ENCODE measurements at places on chromosomes 2 and 18.

- DNase-seq: no peak
Observed at GRCh38 chr18:49249521-49249920, 210.9 kb downstream of the DYM start.

DNA sequence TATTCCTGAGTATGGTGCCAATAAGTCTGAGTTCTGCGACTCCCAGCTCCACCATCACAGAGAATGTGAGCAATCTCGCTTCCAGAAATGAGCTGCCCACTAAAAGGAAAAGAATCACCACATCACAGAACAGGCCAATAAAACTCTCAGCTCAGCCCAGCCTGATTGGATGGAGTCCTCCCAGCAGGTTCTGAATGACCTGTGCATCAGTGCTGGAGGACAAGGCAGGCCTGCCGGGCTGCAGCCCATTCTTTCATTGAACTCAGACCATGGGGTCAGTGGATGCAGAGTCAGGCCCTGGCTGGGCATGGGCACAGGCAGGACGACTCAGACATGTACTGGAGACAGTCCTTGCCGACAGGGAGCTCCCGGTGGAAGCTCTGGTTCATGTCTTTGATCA lies 132.7 kb upstream of the REV1 start:
- no peak for DNase-seq

- no peak for DNase-seq
Observed at GRCh38 chr2:151119374-151119773, 142.3 kb downstream of the RBM43 start.

- DNase-seq: no peak
Observed at GRCh38 chr2:43745457-43745856, 28.4 kb upstream of the DYNC2LI1 start.

DNA sequence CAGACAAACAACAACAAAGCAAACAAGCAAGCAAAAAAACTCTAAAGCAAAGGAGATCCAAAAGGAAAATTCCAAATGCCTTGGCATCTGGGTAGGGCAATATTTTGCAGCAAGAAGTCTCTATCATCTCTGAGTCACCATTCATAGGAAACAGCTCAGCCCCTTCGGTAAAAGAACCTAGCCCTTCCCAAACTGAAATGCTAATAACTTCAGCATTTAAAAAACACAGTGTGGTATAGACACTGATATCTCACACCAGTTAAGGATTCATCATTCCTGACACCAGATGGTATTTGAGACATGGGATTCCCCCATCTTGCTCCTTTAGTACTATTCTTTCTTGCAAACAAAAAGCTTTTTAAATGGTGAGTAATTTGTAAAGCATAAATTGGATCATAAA lies 491.8 kb downstream of the TXNL1 start:
- no peak for DNase-seq

DNA sequence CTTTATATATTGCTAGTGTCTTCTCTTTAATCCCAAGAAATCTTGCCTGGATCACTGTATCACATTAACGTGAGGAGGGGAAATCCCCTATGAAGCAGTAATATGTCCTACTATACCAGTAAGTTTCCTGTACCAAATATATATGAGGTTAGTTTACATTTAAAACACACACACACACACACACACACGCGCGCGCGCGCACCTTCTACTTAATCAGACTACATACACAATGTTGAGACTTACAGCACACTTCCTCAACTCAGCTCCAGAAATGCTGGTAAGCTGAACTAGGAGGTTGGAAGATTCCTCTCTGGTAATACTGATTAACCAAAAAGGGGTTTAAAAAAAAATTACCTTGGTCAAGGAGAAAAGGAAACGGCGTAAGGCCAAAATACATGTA lies 49.3 kb downstream of the USP34 start:
- DNase-seq: no peak

GRCh38 chr2:69911985-69912563 lies 2.8 kb upstream of the MXD1 start:
- DNase-seq: no peak

DNA sequence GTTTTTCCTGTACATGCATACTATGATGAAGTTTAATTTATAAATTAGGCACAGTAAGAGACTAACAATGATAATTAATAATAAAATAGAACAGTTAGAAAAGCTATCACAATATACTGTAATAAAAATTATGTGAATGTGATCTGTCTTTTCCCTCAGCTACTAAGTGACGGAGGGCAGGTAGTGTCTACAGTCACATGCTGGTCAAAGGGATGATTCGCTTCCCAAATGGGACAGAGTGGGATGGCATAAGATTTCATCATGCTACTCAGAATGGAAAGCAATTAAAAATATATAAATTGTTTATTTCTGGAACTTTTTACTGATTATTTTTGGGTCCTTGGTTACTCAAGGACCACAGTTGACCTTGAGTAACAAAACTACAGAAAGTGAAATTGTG lies 71.5 kb downstream of the DAW1 start:
- no peak for DNase-seq

GRCh38 chr2:209907746-209908145 lies 94.7 kb upstream of the RPE start:
- no peak for DNase-seq

- no peak for DNase-seq
Observed at GRCh38 chr2:196086517-196087368, 18.1 kb upstream of the DNAH7 start.

GRCh38 chr2:174176898-174177297 lies 71.4 kb downstream of the OLA1 start:
- no peak for DNase-seq

- DNase-seq: no peak
Observed at GRCh38 chr2:88517759-88518201, 65.3 kb upstream of the FOXI3 start.

GRCh38 chr2:84965192-84965516 lies 5.8 kb upstream of the KCMF1 start:
- no peak for DNase-seq

GRCh38 chr2:224194161-224194560 lies 155.1 kb upstream of the SERPINE2 start:
- DNase-seq: no peak

DNA sequence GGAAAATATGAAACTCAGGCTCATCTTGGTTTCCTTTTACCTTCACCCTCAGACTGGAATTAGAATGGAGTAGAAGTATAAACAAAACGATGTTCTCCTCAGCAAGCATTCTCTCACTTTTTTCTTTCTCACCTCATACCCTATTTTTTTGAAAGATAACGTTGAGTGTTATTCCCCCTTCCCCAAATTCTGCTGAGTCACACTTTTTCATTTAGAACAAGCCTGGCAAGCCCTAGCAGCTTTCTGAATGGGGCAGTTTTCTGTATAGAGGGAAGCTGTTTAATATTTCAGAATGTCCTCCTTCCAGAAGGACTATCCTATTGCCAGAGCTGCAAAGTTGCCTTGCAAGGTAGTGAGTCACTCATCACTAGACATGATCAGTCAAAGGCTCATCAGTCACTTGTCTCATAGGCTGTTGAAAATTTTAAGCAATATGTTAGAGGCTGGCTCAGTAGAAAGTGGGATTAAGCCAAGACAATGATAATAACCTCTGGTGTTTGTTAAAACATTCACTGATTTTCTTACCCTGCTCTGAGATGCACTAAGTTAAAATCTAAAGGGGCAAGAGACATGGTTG lies 416.1 kb downstream of the RNF144A start:
- no peak for DNase-seq

GRCh38 chr2:190050001-190050400 lies 12.5 kb downstream of the MSTN start:
- no peak for DNase-seq

GRCh38 chr18:59067873-59068272 lies 71.8 kb upstream of the SEC11C start:
- DNase-seq: no peak

DNA sequence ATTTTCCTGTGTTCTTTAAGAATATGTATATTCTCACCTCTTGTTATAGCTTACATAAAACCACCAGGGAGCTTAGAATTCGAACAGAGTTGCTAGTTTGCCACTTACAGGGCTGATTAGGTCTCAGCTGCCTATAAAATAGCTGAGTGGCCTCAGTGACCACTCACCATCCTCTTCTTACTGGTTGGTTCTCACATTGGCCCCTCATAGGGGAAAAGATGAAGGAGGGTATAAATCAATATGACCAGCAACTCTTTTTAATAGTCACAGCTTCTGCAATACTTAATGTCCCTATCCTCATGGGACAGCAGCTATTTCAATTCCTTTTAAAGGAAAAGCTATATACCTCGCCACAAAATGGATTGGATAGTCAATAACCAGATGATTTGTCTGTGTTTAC lies 199.4 kb upstream of the CDH20 start:
- no peak for DNase-seq

GRCh38 chr2:9668687-9669345 lies 38.0 kb upstream of the YWHAQ start:
- no peak for DNase-seq

DNA sequence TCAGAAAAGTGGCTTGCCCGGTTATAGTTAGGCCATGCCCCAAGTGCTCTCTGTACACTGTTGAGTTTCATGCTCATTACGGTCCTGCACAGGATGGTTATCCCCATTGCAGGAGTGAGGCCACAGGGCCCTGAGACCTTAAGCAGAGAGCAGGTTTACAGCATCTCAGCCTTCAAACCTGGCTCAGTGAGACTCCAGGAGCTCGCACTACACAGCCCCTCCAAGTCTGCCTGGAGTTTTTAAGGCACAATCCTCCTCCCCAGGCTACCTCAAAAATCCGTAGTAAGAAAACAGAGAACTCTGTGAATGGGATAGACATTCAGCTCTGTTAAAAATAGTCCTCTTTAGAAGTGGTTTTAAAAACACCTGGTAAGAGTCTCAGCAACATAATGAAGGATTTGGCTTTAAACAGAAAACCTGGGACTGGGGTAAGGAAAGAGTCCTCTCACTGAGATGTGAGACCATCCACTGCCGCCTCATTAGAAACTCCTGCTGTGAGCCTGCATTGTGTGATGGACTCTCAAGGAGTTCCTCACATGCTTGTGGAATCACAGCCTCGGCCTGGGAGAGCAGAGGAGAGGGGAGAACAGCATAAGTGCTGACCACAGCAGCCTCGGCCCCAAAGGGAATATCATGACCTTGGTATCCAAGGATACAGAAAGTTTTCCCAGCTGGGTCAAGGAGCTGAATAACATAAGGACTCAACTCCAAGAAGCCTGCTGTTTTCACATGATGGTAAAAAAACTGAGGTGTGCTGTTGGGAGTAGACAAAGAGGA lies 214.8 kb downstream of the ATAD2B start:
- no peak for DNase-seq

DNA sequence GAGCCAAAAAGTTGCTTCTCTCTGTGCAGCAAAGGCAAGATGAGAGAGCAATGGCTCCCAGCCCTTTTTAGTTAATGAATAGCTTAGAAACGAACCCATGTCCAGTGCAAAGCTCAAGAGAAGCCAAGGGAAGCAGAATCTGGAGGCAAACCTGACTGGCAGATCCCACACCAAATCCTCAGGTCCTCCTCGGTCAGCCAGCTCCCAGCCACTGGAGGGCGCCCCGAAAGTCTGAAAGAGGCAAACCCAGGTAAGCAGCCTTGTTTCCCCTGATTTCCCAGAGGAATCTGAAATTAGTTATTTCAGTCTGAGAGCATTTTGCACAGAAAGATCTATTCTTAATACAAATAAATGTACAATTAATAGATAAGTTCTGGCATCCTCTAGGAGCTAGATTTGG lies 71.3 kb upstream of the PID1 start:
- DNase-seq: no peak

DNA sequence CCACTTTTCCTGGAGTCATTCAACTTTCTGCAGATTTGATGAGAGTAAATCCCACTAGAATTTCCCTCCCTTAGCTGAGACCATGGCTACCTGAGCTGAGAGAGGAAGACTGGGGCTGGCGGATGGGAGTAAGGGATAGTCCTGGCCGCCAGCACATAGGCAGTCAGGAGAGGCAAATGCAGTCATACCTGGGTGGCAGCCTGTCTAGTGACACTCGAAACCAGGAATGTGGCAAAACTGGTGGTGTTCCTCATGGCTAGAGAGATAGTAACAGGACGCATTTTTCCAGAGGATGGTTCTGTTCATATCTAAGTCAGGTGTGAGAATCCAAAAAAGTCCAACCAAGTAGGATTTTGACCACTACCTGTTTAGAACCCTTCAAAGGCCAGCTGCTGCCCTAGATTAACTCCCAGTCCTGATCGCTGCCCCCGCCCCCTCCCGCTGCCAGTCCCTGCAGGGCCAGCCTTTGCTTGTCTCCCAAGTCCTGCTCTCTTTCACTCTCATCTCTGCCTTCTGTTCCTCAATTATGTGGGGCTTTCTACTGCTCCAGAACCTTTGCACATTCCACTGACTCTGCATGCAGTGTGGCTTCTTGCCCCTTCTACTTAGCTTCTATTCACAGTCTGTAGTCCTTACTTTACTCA lies 17.4 kb upstream of the SCG2 start:
- DNase-seq: no peak

DNA sequence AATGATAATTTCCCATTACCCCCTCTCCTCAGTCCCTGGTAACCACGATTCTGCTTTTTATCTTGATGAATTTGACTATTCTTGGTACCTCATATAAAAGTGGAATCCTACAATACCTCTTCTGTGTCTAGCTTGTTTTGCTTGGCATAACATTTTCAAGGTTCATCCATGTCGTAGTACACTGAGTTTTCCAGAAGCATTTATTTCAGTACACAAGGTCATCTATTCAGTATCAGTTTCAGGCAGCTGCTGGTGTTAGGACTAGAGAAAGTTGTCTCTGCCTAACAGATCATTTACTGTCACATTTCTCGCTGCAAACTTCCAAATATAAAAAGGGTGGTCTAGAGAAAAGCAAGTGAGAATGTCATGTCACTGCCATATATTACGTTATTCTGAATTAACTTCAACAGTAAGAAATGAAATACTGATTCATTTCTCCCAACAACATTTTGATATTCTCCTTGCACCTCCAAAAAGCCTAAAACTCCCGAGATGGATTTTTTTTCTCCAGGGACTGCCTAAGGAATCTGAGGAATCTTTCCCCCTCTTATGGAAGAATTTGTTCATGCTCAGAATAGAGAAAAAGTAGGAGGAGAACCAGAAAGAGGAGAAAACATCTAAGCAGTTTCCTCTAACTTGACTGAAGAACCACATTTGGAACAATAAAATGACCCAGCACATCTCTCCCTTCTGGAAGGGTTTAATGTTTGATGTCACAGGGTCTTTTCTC lies 36.0 kb downstream of the CDK15 start:
- DNase-seq: no peak

DNA sequence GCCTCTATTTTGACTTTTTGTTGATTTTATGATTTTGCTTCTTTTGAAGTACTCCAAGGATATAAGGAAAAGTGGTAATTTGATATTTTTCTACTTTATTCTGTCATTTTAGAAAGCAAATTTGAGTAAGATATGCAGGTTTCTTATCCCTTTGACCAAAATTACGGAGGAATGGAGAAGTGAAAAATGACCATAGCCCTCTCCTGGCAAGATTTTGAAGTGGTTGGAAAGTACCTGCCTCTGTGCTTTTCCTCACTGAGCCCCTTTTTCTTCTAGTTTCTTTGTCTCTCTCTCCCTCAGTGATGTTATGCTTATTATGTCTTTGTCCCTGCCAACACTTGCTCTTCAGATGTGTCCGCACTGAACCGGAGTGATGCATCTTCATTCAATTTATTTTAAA lies 898.1 kb downstream of the EPHA4 start:
- DNase-seq: no peak

- DNase-seq: no peak
Observed at GRCh38 chr2:101107241-101107640, 43.9 kb downstream of the TBC1D8 start.

GRCh38 chr18:34649080-34649479 lies 61.0 kb upstream of the DTNA start:
- no peak for DNase-seq

All from stimulated activated CD8-positive, alpha-beta memory T cell treated with anti-CD3 and anti-CD28 coated beads, Interleukin-7, amount 100 ng/mL, for 4 hours (primary cell).